ENCODE measurements at places on chromosomes 2 and 18.
A peak's percentile ranks its signal among the peaks of the same experiment; 100 is the strongest.

- DNase-seq = no peak
Observed at GRCh38 chr18:47615043-47615442, 315.4 kb downstream of the SMAD2 start.

DNA sequence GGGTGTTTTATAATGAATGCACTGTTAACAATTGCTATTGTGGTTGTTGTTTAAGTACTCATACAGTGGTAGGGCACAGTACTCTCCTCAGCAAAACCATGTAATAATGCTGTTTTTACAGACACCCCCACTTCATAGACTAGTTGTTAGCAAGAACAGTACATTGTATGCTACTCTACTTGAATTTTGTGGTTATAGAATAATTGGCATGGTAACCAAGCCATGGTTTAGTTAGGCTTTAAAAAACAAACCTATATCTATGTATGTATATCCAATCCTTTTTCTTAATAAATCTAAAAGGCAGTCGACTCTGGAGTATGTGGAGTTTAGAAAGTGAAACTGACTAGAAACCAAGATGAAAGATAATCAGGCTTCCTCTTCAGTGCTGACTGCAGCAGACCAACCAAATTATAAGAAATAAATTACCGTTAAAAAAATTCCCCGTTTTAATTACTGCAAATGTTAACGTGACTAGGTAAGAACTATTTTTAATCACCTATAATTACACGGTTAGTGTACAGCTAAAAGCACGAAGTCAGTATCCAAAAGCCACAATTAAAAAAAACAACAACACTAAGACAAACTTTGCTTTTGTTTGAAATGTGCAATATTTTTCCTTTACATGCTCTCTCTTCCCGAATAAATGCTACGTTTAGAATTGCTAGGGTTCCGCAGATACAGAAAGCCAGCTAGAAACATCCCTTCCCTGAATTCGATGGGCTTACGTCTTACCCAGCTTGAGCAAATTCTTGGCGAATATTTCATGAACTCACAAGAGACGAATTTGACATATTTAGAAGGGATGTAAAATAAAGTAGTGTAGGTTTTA, 113.3 kb upstream of the SERTAD2 start:
- peak; percentile 52 for DNase-seq

GRCh38 chr2:217981084-217981730, 21.6 kb downstream of the TNS1 start:
- DNase-seq = no peak

GRCh38 chr2:59538398-59538911, 1015.0 kb downstream of the BCL11A start:
- no peak for DNase-seq

- DNase-seq = no peak
Observed at GRCh38 chr18:63784787-63785452, 9.7 kb downstream of the SERPINB7 start.

DNA sequence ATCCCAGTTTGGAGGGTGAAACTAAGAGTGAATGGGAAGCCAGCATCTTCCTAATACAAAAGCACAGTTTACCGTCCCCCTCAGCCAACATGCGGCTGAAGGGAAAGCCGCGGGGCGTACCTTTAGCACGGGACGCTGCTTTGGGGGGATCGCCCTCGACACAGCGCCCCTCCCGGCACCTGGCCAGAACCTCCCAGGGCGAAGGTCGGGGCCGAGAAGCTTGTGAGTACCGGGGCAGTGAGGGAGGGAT, at the start of gene METTL8:
Gene METTL8, minus strand, starts transcription at position 228 of the 250 bp plus-strand sequence. CDS start 41,805 bp downstream, outside the sequence.
- DNase-seq = no peak

GRCh38 chr18:50748243-50749229, 71.3 kb downstream of the MRO start:
- DNase-seq = no peak

DNA sequence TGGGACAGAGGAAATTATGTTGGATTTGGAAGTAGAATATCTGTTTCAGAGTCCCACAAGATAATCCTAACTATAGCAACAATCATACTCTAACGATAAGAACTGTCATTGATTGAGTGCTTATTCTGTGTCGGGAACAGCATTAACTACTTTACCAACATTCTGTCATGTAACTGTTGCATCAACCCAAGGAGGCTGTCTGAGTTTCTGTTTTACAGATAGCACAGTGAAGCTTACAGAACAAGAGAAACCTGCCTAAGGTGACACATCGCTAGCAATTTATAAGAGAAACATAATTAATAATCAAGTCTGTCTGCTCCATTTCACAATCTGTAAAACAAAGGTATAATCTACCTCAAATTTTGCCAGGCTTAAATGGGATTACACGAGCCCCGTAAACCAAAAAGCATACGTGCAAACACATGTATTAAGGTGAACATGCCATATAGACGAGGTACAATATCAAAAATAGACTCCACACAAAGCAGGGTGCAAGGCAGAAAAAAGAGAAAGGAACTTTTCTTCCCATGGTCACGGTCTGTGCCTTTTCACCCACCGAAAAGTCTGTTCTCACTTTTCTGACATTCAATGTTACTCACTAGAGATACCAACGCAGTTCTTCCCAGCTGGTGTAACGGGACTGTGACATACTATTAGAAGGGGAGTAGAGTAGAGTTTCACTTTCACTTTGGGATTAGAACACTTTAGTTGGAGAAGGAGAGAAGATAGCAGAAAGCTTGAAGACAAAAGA, 37.2 kb upstream of the SLC8A1 start:
- no peak for DNase-seq

- no peak for DNase-seq
Observed at GRCh38 chr18:79961527-79962291, 2.7 kb upstream of the HSBP1L1 start.

Measured in Jurkat, Clone E6-1 (cell line).